Heart left ventricle (tissue), 16 donors: ENCODE measurements at places on chromosomes 7 and 10.

DNA sequence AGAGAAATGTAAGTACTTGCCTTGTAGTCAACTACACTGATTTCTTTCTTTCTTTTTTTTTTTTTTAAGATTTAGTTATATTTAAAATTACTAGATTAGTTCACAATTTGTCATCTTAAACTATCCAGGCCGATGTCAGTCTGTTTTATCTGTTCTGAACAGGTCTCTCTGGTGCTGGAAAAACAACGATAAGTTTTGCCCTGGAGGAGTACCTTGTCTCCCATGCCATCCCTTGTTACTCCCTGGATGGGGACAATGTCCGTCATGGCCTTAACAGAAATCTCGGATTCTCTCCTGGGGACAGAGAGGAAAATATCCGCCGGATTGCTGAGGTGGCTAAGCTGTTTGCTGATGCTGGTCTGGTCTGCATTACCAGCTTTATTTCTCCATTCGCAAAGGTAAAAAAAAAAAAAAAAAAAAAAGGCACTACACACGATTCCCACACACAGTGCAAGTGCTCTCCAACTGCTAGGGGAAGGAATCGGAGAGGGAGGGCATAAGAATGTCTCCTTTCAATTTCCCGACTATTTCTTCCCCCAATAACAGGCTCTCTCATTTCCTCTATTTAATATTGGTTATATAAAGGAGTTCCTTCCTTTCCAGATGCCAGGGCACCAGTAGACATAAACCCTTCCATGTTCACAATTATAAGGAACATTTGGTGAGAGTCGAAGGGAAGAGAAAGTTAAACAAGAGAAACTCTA, 53.4 kb downstream of the PAPSS2 start:
- no peak for DNase-seq

GRCh38 chr10:807163-807957, 117.9 kb upstream of the DIP2C start:
- DNase-seq: no peak

DNA sequence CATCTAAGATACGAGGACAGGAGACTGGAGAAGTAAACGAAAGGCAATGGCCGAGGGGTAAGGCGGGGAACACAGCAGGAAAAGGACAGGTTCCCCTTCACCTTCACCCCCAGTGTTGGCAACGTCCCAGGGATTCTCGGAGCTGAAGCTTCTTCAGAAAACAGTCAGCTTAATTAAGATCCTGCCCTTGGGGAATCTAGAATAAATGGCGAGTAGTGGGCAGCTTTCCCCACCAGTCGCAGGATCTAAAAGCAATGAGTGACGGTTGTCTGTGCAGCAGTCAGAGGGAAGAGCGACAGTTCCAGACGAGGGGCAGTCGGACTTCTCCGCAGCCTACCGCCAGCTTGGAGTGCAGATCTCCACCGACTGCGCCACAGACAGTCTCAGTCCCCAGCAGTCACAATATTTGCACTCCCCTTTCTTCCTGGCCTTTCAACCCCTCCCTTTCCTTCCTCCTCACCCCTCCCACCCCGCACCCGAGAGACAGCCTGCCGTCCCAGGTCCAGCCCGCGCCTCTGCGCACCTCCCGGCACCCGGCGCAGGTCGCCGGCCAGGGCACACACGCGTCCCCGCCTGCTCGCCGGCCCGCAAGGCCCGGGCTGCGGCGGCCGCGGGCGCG, 10.9 kb upstream of the SP8 start:
- no peak for DNase-seq

DNA sequence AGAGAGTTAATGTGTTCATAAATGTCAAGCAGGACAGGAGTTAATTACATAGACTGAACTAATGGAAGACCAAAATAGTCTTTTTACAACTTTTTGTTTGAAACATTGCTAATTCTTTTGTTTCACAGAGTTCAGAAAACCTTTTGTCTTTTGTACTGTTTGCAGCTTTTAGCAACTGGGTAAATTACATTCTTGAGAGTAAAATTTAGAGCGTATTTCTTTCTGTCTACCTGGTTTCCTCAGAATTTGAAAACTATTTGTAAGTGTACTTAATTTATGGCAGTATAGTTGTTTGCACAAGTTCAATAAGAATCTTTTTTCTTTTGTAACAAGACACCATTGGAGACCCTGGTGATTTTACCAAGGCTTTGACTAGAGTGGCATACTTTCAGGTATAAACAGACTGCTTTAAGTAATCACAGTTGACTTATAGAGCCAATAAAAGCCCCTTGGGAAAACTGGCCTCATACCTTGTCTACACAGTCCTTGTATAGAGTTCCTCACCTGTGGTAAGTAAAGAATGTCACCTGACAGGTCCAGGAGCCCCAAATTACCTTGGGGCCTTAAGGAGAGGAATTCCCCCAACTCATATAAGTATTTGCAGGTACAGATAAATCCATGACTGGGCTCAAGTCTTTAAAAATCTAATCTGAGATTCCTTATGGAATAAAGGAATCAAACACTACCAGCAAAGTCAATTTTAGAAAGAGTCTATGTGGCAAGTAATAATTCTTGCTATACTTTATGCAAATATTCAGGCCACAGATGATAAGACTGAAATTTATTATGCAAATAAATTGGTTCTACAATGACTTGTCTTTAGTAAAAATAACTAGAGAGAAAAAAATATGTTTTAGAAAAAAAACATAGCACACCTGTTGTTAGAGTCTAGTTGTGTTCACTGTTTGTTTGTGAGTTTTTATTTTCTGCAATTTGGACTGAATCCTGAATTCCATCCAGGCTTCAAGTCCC, 23.6 kb upstream of the CREB3L2 start:
- no peak for DNase-seq

GRCh38 chr7:17623546-17624185, 316.6 kb downstream of the SNX13 start:
- DNase-seq: no peak

DNA sequence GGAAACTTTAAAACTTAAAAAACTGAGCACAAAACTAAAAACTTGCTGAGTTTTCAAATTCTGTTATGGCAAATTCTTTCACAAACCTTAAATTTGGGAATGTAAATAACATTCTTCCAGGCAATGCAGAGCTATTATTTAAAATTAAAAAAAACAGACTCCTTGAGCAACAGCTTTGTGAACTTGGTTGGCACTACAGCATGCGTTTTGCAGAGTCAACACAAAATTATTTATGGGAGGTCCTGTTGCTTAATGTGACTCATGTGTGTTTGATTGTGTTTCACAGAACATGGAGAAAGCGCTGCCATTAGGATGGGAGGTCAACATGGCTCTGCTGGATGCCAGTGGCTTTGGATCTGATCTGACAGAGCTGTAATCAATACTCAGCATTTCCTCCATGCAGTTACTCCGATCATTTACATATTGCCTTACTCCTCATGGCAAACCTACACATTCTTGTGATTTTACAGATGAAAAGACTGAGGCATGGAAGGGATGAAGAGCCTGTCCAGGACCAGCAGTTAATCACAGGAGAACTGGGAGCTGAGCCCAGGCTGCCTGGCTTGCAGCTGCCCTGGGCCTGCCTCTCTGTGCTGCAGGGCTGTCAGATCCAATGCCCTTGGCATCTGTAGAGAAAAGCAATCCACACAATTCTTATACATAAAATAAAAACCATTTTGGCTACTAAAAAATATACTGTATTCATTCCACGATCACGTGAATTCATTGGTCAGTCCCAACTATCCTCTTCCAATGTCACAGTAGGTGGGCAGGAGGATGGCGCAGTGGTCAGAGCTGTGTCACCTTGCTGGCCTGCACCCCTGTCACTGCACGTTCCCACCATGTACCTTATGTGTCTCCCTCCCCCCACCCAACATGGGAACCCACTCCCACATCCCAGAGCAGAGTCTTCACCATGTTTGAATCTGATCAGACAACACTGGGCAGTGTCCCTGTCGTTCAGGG, 200.9 kb downstream of the CXCL12 start:
- DNase-seq: no peak

DNA sequence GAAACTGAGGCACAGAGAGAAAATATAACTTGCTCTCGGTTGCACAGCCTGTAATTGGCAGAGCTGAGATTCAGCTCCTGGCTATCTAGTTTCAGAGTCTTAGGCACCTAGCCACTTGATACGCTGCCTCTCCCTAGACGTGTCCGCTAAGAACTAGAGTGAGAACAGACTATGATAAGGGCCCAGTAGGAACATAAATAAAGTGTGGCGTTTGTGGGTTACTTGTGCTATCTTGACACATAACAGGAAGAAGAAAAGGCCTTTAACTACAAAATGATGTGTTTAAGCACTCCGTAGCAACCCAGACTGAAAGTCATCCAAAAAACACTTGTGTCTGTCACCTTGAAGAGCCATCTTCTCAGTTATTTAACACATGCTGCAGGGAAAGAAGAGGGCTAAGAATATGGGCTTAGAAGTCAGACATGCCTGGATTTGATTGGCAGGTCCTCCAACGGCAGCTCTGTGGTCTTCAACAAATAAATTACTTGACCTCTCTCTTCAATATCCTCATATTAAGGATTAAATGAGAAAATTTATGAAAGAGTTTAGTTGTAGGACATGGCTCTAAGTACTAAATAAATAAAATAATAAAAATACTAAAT, 96.2 kb downstream of the SGMS1 start:
- DNase-seq: no peak

GRCh38 chr10:29183301-29183945, 105.4 kb upstream of the LYZL1 start:
- DNase-seq: no peak
